Activated gamma-delta T cell treated with anti-CD3 and anti-CD28 coated beads, Interleukin-2, amount 50 U/mL, for 16 hours (primary cell): ENCODE measurements at places on chromosomes 6 and 20.

DNA sequence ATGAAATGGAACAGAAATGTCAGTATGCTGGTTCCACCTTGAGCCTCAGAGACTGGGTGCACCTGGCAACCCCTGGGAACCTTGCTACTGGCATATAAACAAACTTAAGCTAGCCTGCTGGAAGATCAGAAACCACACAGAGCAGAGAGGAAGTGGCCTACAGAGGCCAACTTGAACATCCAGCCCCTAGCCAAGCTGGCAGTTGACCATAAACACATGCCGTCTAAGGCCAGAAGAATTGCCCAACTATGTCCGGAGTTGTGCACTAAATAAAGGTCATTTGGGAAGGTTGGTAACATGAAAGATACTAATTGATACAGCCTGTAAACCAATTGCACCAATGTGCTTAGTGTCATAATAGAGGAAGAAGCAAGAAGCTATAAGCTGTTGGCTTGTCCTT lies 266.6 kb upstream of the BTBD3 start:
- no peak for DNase-seq

DNA sequence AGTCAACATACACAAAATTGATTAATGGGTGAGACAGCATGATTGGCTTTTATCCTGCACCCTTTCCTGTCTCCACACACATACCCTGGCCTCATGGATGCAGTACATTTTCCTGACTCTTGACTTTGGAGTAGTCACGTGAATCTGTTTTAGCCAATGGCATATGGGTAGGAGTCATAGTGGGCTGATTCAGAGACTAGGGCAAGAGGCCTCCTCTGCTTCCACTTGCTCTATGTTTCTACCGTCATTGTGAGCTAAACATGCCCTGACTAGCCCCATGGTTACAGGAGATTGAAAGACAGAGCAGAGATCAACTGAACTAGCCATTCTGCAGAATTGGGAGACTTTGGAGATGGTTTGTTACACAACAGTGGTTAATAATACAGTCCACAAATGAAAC lies 850.0 kb downstream of the DHX35 start:
- no peak for DNase-seq

DNA sequence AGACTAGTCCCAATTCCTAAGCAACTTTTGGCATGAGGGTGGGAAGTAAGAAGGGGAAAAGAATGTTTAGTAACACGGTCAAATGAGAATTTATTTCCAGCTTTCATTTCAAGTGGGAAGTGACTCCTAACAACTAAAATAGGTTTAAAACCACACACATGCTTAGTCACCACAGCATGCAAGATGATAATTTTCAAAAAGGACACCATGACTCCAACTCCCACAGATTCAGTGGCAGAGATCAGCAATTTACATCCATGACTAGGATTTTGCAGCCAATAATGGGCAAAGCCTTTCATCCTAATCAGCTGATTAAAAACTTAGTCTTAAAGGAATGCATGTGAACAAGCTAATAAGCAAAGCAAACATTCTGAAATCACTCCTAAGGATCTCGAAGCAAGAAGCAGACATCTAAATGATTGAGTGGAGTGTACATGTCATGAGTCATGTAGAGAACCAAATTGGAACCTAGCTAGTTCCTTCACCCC lies 48.1 kb upstream of the GCLC start:
- DNase-seq = no peak

DNA sequence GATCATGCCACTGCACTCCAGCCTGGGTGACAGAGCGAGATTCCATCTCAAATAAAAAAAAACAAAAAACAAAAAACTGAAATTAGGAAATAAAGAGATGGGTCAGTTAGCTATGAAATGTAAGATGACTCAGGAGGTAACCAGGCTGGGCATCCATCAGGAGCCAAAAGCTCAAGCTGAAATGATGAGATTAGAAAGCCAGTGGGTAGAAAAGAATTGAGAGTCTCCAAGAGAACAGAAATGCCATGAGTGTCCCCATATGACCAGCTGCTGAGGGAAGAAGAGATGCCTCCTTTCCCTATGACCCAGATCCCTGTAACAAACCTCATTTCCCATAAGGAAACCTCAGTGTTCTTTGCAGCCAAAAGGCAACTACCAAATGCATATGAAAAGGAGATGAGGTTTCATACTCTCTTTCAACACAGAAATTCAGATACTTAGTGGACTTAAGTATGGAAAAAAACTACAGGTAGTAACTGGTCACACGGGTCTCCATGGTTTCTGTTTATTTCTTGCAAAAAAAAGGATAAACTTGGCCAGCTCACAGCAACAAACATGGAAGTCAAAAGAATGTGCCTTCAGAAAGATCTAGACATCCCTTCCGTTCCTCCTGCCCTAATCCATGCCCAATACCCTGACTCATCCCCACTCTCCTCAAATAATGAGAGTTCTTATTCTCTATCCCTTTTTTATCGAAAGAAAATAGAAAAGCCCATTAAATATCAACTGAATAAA lies 8.1 kb downstream of the ARHGAP18 start:
- no peak for DNase-seq

- DNase-seq = no peak
Observed at GRCh38 chr6:156437121-156437879, 339.9 kb upstream of the ARID1B start.

- DNase-seq = no peak
Observed at GRCh38 chr20:50343490-50344179, 153.0 kb downstream of the CEBPB start.

- no peak for DNase-seq
Observed at GRCh38 chr6:63615590-63615989, 20.0 kb upstream of the PHF3 start.

DNA sequence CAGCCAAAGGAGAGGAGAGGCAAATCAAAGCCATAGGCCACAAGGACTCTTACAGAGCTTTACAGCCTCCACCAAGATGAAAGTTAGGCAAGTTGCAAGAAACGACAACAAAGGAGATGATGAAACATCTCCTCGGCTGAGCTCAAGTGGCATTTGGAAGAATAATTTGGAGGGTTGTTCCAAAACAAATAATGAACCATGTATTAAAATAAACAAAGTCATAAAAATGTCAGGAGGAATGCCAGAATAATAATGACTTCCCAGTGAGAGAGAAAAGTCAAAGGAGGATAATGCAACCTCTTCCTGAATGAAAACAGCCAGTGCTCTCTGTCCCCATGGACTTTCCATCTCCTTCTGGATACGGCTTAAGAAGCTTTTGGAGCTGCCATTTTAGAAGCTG lies 371.4 kb upstream of the ID4 start:
- DNase-seq = no peak

- no peak for DNase-seq
Observed at GRCh38 chr6:26089272-26089671, 2.0 kb downstream of the HFE start.

DNA sequence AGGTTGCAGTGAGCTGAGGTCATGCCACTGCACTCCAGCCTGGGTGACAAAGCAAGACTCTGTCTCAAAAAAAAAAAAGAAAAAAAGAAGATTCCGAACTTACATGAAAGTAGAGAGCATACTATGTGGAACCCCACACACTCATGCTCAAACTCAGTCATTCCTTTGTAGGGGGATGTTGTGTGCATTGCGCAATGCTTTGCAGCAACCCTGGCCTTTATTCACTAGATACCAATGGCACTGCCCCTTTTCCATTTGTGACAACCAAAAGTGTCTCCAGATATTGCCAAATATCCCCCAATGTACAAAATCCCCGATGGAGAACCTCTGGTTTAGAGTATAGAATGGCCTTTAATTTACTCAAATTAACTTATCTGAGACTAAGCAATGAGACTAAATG lies 158.6 kb downstream of the GJA1 start:
- DNase-seq = no peak

DNA sequence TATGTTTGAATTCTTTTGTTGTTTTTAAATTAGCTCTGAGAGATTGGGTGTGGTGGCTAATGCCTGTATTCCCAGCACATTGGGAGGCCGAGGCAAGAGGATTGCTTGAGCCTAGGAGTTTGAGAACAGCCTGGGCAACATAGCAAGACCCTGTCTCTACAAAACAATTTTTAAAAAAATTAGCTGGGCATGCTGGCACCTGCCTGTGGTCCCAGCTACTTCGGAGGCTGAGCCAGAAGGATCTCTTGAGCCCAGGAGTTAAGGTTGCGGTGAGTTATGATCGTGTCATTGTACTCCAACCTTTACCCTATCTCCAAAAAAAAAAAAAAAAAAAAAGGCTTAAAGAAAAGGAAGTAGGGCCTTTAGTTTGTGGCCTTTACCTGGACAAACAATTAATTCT lies 22.9 kb downstream of the DHX35 start:
- DNase-seq = no peak

DNA sequence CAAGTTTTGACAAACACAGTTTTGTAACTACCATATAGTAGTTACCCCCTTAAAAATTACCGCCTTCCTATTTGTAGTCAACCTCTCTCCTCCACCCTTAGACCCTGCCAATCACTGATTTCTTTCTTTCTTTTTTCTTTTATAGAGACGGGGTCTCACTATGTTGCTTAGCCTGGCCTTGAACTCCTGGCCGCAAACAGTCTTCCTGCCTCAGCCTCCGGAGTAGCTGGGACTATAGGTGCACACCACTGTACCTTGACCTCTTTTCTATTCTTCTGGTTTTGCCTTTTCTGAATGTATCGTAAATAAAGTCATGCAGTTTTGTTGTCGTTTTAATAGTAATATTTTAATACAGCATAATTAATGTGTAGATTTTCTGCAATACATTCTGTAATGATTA lies 460.3 kb downstream of the EPM2A start:
- DNase-seq = no peak
